ENCODE measurements at places on chromosomes 11 and 22.

GRCh38 chr11:122773781-122774266 is 64.5 kb upstream of the CRTAM start:
- no peak for DNase-seq

GRCh38 chr22:43085658-43086606 is 3.3 kb downstream of the TTLL1 start:
- DNase-seq, result no peak

GRCh38 chr11:114972105-114972504 is 293.8 kb downstream of the NXPE2 start:
- no peak for DNase-seq

DNA sequence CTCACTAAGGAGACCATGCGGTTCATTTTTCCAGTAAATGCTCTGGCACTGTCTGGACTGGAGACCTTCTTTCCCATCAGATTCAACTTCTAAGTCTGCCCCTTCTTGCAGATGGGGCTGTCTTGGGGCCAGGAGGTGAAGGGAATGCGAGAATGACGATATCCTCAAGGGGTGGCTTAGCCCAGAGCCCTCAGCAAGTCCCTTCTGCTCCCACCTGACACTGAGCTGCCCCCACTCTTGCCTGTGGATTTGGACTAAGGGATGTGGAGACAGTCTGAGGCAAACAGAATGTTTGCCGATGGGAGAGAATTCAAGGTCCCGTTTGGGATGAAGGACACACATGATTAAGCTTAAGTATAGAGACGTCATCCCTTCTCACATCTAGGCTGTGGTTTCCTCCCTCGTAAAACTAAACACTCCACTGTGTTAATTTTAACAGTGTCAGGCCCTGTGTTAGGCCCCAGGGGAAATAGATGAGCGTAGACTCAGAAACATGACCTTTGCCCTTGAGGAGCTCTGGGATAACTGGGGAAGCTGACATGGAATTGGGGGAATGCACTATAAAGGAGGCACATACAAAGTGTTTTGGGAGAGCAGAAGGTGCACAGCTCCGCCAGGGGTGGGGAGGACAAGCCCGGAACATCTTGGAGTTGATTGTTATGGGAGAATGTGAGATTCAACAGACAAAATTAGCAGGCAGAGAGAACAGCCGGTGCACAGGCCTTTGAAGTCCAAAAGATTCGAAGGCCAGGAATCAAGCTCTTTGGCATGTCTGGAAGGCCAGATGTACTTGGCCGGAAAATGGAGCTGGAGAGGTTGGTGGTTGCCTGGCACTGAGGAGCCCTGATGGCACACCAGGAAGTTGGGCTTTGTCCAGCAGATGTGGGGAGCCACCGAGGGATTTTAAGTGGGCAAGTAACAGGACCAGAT is 71.6 kb downstream of the ST3GAL4 start:
- peak; percentile 71 for DNase-seq

GRCh38 chr22:48758881-48759875 is 1068.5 kb downstream of the BRD1 start:
- DNase-seq, result no peak

- peak; percentile 98 for DNase-seq
Measured at GRCh38 chr11:119481021-119481666, 58.2 kb upstream of the THY1 start.

- DNase-seq, result no peak
Measured at GRCh38 chr11:69227271-69227670, 66.7 kb upstream of the MYEOV start.

DNA sequence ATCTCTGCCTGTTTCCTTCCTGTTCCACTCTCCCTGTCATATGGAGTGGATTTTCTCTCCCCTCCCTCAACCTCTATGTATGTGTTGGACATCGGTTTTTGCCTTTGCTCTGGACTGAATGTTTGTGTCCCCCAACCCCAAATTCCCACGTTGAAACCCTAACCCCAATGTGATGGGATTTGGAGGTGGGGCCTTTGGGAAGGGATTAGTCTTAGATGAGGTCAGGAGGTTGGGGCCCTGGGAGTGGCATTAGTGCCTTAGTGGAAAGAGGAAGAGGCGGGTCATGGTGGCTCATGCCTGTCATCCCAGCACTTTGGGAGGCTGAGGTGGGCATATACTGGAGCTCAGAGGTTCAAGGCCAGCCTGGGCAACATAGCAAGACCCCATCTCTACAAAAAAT is 11.6 kb downstream of the TP53AIP1 start:
- peak; percentile 18 for DNase-seq

DNA sequence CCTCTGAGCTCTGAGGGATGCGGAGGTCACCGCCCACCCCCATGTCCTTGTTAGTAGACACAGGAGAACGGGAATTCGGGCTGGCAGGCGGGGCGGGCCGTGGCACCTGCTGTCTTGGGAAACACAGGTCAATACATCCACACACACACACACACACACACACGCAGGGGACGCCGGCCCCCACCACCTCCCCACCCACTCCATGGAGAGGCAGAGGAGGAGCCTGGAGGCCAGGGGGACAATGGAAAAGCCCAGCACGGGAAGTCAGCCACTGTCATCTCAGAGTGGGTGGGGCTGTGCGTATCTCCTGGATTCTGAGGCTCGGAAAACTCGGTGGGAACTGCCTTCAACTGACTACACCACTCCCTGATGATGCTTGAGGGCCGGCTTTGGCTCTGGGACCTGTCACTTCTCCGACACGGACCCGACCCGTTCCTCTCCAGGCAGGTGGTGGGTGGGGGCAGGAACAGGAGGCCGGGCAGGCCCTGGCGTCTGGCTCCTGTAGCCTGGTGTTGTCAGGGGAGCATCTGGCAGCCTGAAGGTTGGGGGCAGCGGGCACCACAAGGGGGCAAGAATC is 18.5 kb upstream of the TMEM184B start:
- no peak for DNase-seq

GRCh38 chr11:9703280-9703679 is 39.4 kb downstream of the SWAP70 start:
- DNase-seq, result no peak

DNA sequence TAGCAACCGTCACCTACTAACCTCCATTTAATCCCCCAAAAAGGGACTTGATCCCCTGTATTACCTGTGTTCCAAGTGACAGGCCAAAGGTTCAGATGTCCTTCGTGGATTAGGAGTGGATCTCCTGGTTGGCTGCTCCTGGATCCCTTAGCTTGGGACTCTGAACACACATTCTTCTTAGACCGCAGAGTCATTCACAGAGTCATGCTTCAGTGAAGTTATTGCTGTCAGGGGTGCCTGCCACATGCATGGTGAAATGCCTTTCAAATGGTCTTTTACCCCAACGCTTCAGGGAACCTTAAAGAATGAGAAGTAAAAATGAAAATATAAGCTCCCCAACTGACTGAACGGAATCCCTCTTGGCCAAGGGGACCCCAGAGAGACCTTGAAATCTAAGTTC is 49.1 kb downstream of the ADAMTS8 start:
- no peak for DNase-seq

DNA sequence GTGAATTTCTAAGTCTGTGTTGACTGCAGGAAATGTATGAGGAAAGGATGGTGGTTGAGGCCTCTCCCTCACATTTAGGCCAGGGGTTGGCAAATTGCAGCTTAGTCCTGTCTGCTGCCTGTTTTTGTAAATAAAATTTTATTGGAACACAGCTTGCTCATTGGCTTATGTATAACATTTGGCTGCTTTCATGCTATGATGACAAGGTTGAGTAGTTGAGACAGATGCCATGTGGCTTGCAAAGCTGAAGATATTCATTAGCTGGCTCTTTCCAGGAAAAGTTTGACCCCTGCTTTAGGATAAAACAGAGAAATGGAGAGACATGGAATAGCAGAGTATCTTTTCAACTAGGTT is 46.2 kb downstream of the BCR start:
- no peak for DNase-seq

GRCh38 chr22:35539487-35539886 is 1.1 kb upstream of the RASD2 start:
- DNase-seq, result no peak

- DNase-seq, result no peak
Measured at GRCh38 chr22:43996170-43996980, 27.7 kb upstream of the PARVB start.

GRCh38 chr11:3613998-3614741 is 27.6 kb downstream of the ART5 start:
- DNase-seq, result peak; percentile 37

GRCh38 chr22:42277232-42277753 is 6.8 kb upstream of the TCF20 start:
- DNase-seq, result no peak

DNA sequence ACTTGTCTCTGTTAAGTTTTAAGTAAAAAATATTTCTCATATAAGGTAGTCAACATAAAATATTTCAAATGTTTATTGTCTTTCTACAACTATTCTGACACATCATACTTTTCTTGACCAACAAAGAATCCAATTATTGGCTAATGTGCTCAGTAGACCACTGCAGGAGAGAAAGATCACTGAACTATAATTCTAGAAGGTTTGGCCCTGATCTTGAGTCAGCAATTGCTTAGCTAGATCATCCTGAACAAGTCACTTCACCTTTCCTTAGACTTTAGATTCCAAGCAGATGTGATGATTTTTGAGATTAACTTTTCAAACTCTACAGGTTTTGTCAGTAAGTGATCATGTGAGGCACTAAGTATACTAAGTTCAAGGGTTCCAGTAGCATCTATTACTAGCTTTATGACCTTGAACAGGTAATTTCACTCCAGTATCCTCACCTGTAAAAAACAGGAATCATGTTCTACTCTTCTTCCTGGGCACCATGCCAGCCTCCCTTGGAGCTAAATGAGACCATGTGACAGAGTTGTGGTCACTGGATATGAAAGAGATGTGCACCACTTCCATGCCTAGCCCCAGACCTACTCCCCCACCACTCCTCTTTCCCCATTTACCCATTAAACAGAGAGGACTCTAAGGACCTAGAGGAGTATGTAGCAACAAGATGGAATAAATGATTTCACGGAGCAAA is 17.3 kb downstream of the PGM2L1 start:
- DNase-seq, result peak; percentile 12

GRCh38 chr22:44802956-44803355 is 50.6 kb downstream of the ARHGAP8 start:
- no peak for DNase-seq

GRCh38 chr11:86575208-86575855 is 97.1 kb downstream of the ME3 start:
- DNase-seq, result no peak

GRCh38 chr11:104699981-104700380 is 198.3 kb downstream of the CASP12 start:
- DNase-seq, result no peak

- no peak for DNase-seq
Measured at GRCh38 chr11:3605771-3606203, 36.0 kb downstream of the ART5 start.

GRCh38 chr22:40007853-40008710 is 13.3 kb downstream of the FAM83F start:
- peak; percentile 90 for DNase-seq

- no peak for DNase-seq
Measured at GRCh38 chr22:23384923-23385677, 195.0 kb downstream of the IGLL1 start.

- no peak for DNase-seq
Measured at GRCh38 chr22:38437416-38437815, 17.6 kb downstream of the KCNJ4 start.

GRCh38 chr11:44221992-44222391 is 87.9 kb downstream of the ALX4 start:
- DNase-seq, result no peak

- no peak for DNase-seq
Measured at GRCh38 chr11:117414724-117415123, 87.1 kb downstream of the CEP164 start.

- DNase-seq, result peak; percentile 49
Measured at GRCh38 chr11:66639066-66639813, 737 bp downstream of the RBM4 start.

DNA sequence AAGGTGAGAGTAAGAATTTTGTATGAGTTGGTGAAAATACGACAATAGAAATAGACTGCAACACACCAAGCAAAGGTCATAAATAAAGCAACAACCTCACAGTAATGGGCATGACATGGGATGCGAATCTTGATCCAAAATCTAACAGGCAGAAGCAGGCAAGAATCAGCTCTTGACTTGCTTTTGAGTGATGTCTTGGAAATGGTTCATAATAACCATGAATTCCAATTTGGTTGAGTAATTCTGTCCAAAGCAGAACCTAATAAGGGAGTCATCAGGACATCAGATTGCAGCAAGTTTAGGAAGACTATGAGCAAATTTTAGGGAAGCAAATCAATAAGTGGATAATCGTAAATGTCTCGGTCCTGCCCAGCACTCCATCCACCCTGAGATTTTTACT is 224.0 kb upstream of the ISX start:
- no peak for DNase-seq

GRCh38 chr22:23067691-23068090 is 2.6 kb upstream of the GNAZ start:
- no peak for DNase-seq

DNA sequence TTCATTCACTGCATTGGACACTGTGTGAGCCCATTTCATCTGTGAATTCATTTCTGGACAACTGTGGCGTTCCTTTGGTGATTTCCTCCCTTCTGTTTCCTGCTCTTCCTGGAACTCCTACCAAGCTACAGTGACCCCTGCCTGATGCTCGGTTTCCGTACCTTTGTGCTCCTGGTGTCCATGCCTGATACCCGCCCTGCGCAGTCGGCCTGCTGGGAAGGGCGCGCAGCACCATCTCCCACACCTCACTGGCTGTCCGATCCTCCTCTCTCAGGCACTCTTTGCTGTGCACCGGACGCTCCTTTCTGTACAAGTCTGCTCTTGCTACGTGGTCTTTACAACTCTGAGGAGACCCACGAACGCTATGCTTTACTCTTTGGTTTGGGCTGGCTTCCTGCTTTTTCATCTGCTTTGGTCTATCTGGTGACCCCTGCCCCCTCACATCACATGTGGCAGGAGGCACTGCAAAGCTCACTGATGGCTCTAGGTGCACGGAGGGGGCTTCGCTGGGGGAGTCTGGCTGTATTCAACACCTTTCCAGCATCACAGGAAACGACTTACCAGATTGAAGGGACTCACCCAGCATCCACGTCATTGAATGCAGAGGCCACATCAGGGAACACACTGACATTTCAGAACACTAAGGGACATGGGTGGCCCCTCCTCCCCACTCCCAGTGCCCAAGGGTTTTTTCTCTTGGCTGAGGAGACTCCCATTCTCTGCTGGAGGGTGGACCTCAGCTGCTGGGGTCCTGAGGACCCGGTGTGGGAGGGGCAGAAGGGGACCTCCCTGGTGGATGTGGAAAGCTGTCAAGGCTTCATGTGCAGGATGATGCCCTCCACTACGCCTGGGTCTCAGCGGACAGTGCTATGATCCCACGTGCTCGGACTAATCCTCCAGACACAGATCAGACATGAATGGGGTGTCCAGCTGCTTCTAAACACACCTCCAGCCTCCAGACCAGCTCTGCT is 27.0 kb upstream of the MOB2 start:
- DNase-seq, result no peak

- DNase-seq, result no peak
Measured at GRCh38 chr11:74751303-74751702, 2.7 kb downstream of the RNF169 start.

DNA sequence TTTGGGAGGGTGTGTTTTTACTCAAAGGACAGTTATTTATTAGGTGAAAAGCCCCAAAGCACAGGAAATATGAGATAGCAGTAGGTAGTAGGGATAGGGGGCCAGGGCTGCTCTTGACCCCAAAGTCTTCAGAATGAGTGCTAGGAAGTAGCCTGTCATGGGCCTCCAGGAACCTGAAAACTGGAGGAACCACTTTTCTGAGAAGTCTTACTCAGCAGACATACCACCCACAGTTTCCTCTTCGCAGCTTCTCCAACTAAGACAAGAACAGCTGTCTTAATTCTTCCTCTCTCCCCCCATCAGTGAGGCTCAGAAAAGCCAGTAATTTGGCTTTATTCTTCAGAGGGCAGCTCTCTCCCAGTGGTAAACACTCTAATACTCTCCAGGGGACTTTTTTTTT is 84.0 kb upstream of the CTSC start:
- DNase-seq, result peak; percentile 86

Measured in NB4 (cell line).